ENCODE measurements at places on chromosomes 2 and 18.

- DNase-seq: no peak
Measured at GRCh38 chr2:1612391-1613077, 131.8 kb downstream of the PXDN start.

GRCh38 chr2:118865106-118865505 lies 17.7 kb upstream of the EN1 start:
- DNase-seq: peak; percentile 27

- DNase-seq: no peak
Measured at GRCh38 chr2:160347269-160347863, 146.2 kb downstream of the RBMS1 start.

GRCh38 chr2:206740800-206741199 lies 22.6 kb upstream of the DYTN start:
- no peak for DNase-seq

DNA sequence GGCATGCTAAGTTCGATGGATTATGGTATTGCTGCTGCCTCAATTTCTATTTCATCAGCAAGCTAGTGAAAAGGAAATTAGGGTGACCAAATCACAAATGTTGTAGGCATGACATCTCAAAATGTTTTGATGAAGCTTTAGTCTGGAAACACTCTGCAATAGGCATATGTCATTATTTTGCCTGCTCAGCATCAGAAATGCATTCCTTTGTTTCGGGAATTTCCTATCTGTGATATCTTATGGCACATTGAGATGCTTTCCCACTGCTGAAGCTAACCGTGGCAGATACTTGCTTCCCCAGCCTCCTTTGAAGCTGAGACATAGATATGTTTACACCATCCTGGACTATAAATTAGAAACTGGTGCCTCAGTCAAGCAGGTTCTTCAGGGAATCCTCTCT lies 119.7 kb downstream of the CDC42EP3 start:
- no peak for DNase-seq

DNA sequence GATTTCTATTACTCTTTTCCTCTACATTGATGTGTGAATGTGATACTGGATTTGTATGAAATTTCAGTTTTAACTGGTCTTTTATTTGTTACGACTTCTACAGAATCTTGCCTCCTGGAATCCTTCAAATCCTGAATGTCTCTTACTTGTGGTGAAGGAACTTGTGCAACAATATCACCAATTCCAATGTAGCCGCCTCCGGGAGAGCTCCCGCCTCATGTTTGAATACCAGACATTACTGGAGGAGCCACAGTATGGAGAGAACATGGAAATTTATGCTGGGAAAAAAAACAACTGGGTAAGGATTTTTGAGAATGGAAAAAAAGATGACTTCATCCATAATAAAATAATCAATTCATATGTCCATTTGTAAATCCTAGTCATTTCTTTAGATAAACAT lies 134.6 kb downstream of the BABAM2 start:
- no peak for DNase-seq

DNA sequence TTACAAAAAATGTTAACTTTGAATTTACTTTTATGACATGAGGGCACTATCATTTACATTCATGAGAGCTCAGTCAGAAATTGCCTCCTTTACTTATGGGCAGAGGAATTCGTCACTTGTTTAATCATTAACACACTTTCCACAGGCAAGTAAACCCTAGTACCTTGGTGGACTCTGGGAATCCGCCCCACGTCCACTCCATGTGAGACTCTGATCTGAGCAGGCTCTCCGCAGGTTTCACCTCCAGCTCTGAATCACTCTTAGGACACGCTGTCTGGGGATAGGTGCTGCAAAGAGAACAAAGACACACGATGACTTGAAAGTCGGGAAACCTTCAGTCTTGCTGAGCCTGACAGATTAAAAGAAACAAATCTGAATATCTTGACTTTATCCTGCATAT lies 73.6 kb downstream of the LPIN2 start:
- DNase-seq: no peak

DNA sequence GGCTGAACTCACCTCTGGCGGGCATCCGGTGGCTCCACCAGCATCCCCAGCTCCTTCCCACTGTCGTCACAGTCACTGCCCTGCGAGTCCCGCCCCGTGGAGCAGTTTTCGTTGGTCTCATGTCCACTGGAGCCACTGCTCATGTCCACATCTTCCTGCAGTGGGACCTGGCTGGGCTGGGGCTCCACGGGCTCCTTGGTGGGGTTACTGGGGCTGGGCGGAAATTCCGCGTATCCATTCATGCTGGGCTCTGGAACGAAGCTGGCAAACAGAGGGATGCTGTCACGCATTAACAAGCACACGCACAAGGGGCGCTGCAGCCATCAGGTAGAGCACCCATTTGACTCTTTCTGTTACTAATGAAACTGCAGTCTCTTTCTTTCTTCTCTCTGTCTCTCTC lies 10.7 kb downstream of the PER2 start:
- no peak for DNase-seq

DNA sequence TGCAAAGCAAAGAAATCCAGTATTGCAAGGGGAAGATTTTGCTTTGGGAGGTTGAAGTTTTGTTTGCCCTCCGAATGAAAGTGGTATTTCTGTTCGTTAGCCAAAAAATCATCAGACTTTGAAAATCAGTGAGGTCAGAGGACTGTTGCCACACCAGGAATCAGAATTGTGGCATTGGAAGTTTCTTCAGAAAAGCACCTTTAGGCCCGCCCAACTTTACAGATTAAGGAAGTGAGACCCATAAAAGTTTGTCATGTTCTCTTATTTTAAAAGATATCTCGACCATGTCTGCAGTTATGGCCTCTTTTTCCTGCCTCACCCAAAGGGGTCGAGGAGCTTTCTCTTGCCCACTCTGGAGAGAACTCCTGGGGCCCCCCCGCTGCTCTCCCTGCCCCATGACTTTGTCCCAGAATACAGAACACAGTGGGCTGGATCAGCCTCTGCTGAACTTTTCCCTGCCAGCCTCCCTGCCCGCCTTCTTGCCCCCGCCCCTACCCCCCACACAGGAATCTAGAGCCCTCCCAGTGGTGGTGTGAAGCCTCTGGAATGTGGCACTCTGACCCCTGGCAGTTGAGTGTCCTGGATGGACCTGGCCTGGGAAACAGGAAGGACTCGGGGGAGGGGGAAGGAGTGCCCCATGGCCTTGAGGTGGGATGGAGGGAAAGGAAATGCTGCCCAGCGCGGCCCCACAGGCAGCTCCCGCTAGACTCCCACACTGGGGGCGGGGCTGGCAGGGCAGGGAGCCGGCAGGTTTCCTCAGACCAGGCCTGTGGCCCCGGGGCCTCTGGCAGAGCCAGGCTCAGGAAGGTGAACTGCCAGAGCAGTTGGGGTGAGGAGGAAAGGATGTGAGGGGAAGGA lies 25.3 kb downstream of the CRIM1 start:
- no peak for DNase-seq

- DNase-seq: no peak
Measured at GRCh38 chr2:126050991-126051736, 604.8 kb upstream of the GYPC start.

DNA sequence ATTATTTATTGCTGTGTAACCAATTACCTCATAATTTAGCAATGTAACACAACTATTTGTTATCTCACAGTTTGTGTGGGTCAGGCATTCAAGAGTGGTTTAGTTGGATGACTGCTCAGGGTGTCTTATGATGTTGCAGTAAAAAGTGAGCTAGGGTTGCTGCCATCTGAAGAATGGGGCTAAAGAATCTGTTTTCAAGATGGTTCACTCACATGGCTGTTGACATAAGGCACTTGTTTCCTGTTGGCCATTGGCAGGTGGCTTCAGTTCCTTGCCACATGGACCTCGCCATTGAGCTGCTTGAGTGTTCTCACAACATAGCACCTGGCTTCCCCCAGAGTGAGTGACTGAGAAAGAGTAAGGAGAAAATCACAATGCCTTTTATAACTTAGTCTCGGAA lies 123.2 kb downstream of the TMEM17 start:
- DNase-seq: no peak

GRCh38 chr2:233867993-233868532 lies at the start of gene MSL3B:
Gene MSL3B (minus strand): TSS chr2:233868386.
- DNase-seq: peak; percentile 73

GRCh38 chr18:48133671-48134251 lies 203.3 kb upstream of the SMAD2 start:
- no peak for DNase-seq

GRCh38 chr2:158681816-158682215 lies 113.3 kb upstream of the DAPL1 start:
- no peak for DNase-seq

GRCh38 chr2:232368311-232368731 lies 10.2 kb upstream of the ALPP start:
- DNase-seq: no peak

DNA sequence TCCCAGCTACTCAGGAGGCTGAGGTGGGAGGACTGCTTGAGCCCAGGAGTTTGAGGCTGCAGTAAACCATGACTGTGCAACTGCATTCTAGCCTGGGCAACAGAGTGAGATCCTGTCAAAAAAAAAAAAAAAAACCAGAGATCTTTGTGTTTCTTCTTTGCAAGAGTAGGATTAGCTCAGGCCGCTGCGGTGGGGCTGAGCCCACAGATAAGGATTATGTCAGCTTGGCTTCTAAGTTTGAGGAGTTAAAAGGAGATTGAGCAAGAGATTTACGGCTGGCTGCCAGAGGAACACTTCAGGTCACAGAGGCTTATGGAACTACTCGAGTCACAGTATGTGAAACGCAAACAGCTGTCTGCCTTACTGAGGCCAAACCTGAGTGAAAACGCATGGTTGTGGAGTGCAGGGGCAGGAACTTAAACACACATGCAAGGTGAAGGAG lies 146.7 kb upstream of the L3MBTL4 start:
- DNase-seq: no peak

DNA sequence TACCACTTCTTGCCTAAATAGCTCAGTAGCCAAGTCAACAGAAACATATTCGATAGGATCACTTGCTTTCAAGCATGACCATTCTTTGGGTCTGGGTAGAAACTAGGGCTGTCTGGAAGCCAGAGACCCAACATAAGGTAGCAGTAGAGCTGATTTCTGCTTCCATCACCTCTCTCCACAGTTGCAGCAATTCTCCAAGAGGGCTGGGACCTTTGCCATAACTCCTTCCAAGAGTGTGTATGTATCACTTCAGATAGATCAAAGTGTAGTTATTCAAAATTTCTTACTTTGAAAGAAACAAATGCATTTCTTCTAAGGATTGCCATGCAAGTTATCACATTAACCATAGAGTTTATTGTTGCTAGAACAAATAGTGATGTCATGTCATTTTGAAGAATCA lies 172.0 kb upstream of the GALNT5 start:
- DNase-seq: no peak

GRCh38 chr2:14907014-14907612 lies 274.6 kb downstream of the LRATD1 start:
- no peak for DNase-seq

DNA sequence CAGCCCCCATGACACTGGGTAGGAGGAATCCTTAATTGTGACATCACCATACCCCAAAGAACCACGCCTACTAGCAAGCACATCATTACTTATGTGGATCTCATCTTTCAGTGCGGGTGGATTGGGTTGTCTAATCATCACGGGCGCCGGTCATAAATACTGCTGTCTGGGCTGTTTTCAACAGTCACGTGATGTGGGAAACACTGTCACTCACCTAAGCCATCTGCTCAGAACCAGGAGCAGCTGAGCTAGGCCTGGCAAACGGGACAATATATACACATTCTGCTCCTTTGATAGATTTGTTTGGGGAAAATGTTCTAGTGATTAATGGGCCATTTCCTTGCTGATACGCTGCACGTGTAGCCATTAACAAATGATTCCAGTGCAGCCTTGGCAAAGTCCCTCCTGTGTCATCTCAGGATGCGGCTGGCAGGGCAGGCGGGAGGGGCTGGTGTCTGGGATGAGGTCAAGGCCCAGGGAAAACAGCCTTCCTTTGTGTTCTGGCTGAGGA lies 145.9 kb upstream of the COPS8 start:
- no peak for DNase-seq

- DNase-seq: no peak
Measured at GRCh38 chr2:120498121-120498520, 152.2 kb downstream of the INHBB start.

DNA sequence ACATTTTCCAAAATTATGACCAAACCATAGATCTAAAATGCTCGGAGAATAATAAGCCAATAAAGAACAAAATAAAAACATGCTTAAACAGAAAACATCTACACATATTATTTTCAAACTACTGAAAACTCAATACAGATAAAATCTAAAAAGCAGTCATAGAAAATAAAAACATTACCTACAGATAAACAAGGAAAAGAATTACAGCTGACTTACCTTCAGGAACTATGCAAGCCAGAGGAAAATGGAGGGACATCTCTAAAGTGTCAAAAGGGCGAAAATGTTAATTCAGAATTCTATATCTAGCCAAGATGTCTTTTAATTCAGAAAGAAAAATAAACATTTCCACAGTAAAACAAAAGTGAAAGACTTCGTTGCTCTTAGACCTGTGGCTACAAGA lies 112.9 kb upstream of the GYPC start:
- no peak for DNase-seq

DNA sequence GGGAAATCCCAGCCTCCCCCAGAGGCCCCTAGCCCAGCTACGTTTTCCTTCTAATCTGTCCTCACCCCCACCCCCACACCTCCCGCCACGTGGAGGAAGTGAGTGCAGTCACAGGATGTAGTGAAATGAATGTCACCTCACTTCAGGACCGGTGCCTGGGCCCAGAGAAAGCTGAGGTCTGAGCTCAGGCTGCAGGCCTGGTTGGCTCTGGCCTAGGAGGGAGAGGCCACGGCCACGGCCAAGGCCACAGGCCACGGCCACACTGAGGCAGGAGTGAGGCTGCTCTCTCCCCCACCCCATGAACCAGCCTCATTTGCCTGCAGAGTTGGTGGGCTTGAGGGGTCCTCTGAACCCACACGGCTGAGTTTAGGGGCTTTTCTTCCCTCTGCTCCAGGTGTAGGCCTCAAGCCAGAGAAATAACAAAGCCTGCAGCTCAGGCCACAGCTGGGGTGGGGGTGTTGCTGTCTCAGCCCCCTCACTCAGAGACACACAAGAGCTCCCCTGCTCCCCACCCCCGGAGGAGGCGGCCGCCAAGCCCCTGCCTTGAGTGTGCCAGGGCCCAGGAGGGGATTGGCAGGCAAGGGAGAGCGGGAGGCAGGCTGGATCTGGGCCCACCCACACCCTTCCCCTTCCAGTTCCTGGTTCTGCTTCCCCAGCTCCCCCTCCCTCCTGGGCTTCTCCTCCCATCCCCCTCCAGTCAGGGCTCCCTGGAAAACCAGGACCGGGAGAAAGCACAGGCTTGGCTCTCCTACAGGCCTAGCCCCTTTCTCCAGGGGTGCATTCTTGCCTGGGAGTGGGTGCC lies 27.0 kb downstream of the DNMT3A start:
- peak; percentile 81 for DNase-seq

Measured in CD4-positive, alpha-beta T cell treated with Interleukin-17A for 4 hours (primary cell).